Spinal cord (tissue), 10 donors: ENCODE measurements at places on chromosomes 13 and 19.

GRCh38 chr19:47614021-47614295, 5.0 kb downstream of the BICRA start:
- peaks cover 19% of the 10 kb centered on the region for H3K36me3 ChIP-seq
- H3K4me1 ChIP-seq: peaks cover 61% of the 10 kb centered on the region
- no peak for DNase-seq

GRCh38 chr13:85347251-85347650, 452.0 kb downstream of the SLITRK6 start:
- no peak overlapping the region for H3K27ac ChIP-seq
- no peaks in the 10 kb centered on the region for H3K27me3 ChIP-seq
- DNase-seq: no peak

DNA sequence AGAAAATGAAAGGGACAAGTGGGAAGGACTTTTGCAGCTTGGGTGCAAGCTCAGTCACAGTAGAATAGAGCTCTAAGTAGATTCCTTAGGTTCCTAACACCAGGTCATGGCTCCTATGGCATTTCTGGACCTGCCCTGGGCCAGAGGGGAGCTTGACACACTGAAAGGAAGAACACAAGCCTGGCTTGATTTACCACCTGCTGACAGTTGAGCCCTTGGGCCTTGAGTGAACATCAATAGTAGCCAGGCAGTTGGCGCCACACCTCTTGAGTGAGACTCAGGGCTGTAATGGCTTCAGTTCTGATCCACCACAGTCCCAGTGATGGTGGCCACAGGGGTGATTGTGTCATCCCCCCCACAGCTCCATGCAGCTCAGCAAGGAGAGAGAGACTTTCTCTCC, 221.9 kb upstream of the PCDH17 start:
- H3K27ac ChIP-seq: no peak overlapping the region
- H3K4me1 ChIP-seq: no peaks in the 10 kb centered on the region
- H3K4me3 ChIP-seq: no peak overlapping the region
- no peaks in the 10 kb centered on the region for H3K36me3 ChIP-seq

- DNase-seq: no peak
- H3K36me3 ChIP-seq: peaks cover 5% of the 10 kb centered on the region
- H3K27me3 ChIP-seq: no peaks in the 10 kb centered on the region
- peaks cover 11% of the 10 kb centered on the region for H3K4me1 ChIP-seq
Measured at GRCh38 chr13:98549728-98550317, 27.1 kb downstream of the STK24 start.

DNA sequence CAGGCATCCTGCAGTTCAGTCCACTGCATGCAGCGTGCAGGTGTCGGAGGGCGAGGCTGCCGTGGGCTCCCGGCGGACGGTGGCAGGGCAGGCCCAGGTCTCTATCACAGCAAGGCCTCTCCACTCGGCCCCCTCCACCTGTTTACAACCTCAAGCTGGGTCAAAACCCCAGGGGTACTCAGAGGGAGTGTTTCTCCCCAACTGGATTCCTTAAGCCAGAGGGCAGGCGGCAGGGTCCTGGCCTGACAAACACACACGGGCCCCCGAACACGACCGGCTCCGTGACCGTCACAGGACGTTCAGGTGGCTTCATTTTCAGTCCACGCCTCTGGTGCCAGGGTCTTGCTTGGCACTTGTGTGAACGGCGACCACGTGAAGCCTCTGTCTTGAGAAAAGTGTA, 23.5 kb downstream of the RASA3 start:
- peaks cover 57% of the 10 kb centered on the region for H3K4me1 ChIP-seq
- no peak overlapping the region for H3K27ac ChIP-seq
- no peaks in the 10 kb centered on the region for H3K27me3 ChIP-seq
- H3K36me3 ChIP-seq: peaks cover 45% of the 10 kb centered on the region
- no peak overlapping the region for H3K4me3 ChIP-seq

- no peak for DNase-seq
- H3K4me3 ChIP-seq: no peak overlapping the region
- H3K36me3 ChIP-seq: no peaks in the 10 kb centered on the region
Measured at GRCh38 chr19:47310819-47311218, 1.2 kb downstream of the C5AR1 start.

- H3K4me3 ChIP-seq: no peak overlapping the region
- no peak overlapping the region for H3K27ac ChIP-seq
- H3K36me3 ChIP-seq: no peaks in the 10 kb centered on the region
- no peaks in the 10 kb centered on the region for H3K27me3 ChIP-seq
- peak; percentile 75 for DNase-seq
Measured at GRCh38 chr13:40165316-40165932, 501.0 kb downstream of the FOXO1 start.

GRCh38 chr19:33509774-33510173, 11.8 kb downstream of the PEPD start:
- no peak overlapping the region for H3K27ac ChIP-seq
- peaks cover 74% of the 10 kb centered on the region for H3K36me3 ChIP-seq
- H3K4me1 ChIP-seq: peaks cover 32% of the 10 kb centered on the region
- H3K27me3 ChIP-seq: no peaks in the 10 kb centered on the region
- H3K4me3 ChIP-seq: no peak overlapping the region

DNA sequence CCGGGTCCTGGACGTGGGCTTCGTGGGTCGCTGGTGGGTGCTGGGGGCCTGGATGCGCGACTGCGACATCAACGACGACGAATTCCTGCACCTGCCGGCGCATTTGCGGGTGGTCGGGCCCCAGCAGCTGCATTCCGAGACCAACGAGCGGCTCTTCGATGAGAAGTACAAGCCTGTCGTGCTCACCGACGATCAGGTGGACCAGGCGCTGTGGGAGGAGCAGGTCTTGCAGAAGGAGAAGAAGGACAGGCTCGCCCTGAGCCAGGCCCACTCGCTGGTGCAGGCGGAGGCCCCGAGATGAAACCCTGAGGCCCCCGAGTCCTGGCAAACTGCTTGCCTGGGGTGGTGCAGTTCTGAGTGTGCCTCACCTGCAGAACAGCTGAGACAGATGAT, 787 bp downstream of the TIMM29 start:
- H3K27ac ChIP-seq: no peak overlapping the region
- peaks cover 24% of the 10 kb centered on the region for H3K4me1 ChIP-seq
- no peaks in the 10 kb centered on the region for H3K27me3 ChIP-seq
- H3K4me3 ChIP-seq: peak overlapping the region; percentile 84
- peaks cover 58% of the 10 kb centered on the region for H3K36me3 ChIP-seq

GRCh38 chr13:104310861-104311260, 1244.6 kb upstream of the SLC10A2 start:
- no peaks in the 10 kb centered on the region for H3K4me1 ChIP-seq
- H3K4me3 ChIP-seq: no peak overlapping the region
- H3K27me3 ChIP-seq: no peaks in the 10 kb centered on the region
- DNase-seq: no peak
- H3K27ac ChIP-seq: no peak overlapping the region
